ENCODE measurements at places on chromosomes 1 and 21.

GRCh38 chr1:107138166-107138565 is 2.7 kb upstream of the NTNG1 start:
- DNase-seq, result no peak

DNA sequence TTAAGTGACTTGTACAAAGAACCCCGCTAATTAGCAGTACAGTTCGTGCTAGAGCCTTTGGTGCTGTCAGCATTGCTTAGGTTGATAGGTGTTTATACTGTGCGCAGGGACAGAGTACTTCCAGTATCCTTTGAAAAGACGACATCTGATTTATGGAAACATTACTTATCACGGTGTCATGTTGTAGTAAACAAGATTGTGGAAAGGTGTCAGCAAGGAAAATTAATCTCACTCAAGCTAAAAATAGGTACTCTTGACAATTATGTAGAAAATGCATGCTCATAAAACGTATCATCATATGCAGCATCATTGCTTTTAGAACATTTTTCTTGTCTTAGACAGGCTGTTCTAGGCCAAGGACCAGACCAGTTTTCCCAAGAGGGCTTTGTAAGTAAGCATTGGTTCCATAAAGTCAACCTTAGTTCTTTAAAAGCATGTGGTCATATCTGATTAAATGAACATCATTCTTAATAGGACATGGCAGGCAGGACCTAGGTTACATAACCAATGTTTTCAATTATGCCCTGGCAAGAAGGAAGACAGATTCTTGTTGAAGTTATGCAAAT is 33.0 kb downstream of the SH3BGR start:
- no peak for DNase-seq

- DNase-seq, result no peak
Measured at GRCh38 chr21:26973226-26973625, 6.3 kb upstream of the ADAMTS5 start.

DNA sequence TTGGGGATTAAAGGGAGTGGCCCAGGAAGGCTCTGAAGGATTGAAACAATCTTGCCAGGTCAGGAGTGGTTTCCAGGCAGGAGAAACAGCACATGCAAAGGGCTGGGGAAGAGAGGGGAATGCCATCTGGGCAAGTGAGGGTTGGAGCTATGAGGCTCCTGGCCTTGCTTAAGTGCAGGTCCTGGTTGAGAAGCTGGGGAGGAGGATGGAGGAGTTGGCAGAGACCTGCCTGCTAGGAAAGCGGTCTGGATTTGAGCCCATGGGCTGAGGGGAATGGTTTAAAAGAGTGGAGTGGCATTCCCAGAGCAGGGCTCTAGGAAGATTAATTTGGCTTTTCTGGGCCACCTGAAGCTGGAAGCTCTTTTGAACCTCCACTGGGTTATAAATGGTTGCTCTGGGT is 9.2 kb downstream of the IGSF21 start:
- no peak for DNase-seq

GRCh38 chr1:244029124-244029523 is 22.0 kb upstream of the ZBTB18 start:
- no peak for DNase-seq

DNA sequence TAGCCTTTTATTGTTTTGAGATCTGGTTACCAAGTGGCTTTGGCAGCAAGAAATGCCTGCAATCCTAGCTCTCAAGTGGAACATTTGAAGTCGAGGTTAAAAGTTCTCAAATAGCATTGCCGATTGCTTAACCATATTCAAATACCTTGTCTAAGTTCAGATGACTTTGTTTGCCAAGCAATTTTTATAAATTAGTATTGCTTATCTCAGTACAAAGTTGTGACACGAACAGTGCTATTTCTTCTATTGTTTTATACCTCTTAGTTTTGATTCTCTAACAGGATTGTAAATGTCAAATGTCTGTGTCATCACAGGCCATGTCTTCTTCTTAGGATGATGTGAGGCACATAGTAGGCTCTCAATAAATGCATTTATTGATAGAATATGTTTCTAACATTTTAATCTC is 633.3 kb downstream of the PTPRC start:
- DNase-seq, result no peak

- no peak for DNase-seq
Measured at GRCh38 chr1:39625462-39626273, 13.8 kb downstream of the HEYL start.

Measured in CD4-positive, alpha-beta T cell treated with Interleukin-15 for 4 hours (primary cell).